Effector CD8-positive, alpha-beta T cell (primary cell): ENCODE measurements at places on chromosomes 3 and 15.

- no peak for DNase-seq
Measured at GRCh38 chr3:113565555-113565954, 33.2 kb downstream of the SIDT1 start.

DNA sequence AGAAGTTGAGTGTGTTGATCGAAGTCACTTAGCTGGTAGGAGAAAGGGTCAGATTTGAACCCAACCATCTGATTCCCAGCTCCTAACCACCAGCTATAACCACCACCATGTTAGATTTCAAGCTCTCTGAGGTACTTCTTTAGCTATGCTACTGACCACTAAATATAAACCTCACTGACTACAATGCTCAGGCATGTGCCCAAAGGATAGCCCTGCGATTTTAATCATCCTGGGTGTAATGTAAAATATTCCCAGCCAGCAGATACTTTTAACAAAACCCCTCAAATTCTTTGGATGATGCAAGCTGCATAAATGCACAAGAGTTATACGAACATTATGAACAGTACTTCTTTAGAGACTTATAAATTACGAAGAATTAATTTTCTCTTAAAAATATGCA is 115.2 kb upstream of the TSC22D2 start:
- no peak for DNase-seq

GRCh38 chr3:128735287-128735686 is 9.3 kb downstream of the RAB7A start:
- no peak for DNase-seq

- DNase-seq, result no peak
Measured at GRCh38 chr3:157695103-157695502, 191.9 kb upstream of the VEPH1 start.

- DNase-seq, result no peak
Measured at GRCh38 chr3:43180027-43180426, 74.1 kb upstream of the POMGNT2 start.

GRCh38 chr3:22893644-22894325 is 309.3 kb upstream of the UBE2E2 start:
- no peak for DNase-seq
